Hindlimb muscle (tissue), 1 donor: ENCODE measurements at places on chromosomes 3 and 15.

GRCh38 chr3:3134750-3135448 is 8.2 kb downstream of the TRNT1 start:
- DNase-seq = no peak

- DNase-seq = no peak
These were observed 6.7 kb downstream of the RFT1 start for GRCh38 chr3:53123510-53123909.

DNA sequence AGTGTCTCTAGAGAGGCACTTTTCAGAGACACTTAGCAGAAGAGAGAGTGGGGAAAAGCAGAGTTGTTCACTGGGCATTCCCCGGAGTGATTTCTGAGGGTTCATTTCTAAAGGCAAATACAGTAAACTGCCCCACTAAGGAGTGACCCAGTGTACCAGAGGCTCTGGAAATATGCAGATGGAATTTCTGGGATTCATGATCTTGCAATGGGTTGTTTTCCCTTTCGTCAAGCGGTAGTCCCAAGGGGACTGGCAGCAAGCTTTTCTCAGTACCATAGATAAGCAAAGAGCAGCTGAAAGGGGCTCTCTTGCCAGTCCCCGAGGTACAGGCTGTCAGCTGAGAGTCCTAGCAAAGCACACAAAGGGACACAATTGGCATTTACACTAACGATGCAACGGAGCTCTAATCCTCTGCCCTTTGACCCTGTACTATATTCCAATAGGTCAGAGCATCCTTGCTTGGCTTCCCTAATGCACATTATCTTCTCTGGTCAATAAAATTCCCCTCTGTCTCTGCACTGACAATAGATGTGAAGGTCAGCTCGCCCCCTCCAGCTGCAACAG is 155.6 kb downstream of the SEMA6D start:
- no peak for DNase-seq

DNA sequence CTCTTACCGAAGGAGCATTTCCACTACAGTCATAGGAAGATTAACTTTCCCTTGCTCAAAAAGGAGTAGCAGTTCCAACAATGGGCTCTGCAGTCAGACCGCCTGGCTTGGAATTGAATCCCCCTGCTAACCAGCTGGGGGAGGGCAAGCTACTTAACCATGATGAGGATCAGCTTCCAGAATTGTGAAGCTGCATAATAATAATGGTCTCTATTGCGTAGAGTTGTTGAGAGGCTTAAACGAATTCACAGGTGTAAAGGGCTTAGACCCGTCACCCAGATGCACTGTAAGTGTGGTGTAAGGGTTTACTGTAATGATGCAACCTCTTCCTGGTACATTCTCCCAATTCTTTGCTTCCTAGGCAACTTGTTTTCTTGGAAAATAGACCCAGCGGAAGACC is 185.2 kb upstream of the RGMA start:
- DNase-seq = no peak

DNA sequence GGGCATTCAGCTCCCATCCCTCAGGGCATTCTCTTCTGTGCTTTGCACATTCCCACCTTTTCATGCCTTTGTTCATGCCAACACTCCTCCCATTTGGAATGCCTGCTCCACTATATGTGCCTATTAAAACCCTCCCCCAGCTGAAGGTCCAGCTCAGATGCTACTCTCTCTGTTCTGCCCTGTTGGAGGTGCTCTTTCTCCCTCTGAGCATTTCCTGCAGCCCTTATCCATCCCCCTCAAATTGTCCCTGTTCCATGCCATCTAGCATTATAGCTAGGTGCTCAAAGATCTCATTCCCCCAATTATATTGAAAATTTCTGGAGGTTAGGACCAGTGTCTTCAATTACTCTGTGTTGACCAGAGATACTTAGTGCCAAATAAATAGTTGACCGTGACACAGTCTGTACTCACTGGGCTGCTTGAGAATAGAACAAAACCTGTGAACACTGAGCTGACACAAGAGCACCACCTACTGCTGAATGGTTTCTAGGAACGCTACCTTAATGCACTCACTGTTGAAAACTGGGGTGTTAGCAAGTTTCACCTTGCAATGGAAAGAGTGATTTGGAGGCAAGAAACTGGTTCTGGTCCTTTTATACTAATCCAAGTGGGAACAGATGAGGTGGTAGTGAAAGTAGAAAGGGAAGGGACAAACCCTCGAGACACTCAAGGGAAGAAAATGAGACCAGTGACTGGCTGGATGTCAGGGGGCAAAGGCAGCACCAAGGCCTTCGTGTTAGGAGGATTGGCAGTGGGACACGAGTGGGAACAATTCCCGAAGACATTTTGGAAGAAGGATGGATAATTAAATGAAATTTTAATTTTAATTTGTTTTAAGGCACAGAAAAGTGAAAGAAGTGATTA is 289.8 kb upstream of the ROPN1 start:
- no peak for DNase-seq

DNA sequence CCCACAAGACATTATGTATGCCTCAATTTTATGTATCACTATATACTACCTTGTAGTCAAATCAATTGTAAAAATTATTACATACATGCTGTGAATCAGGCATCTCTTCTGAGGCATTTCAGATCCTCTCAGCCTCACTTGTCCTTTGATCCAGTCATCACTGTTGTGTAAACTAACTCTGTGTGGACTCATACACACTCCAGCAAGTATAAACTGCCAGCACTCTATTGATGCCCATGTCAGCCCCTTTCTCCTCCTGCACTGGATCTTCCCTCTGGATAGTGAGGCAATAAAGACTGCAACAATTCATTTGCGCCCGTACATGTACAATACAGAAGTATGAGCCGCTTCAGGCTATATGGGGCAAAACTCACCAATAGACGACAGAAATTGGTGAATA is 364.7 kb upstream of the TGFBR2 start:
- no peak for DNase-seq

DNA sequence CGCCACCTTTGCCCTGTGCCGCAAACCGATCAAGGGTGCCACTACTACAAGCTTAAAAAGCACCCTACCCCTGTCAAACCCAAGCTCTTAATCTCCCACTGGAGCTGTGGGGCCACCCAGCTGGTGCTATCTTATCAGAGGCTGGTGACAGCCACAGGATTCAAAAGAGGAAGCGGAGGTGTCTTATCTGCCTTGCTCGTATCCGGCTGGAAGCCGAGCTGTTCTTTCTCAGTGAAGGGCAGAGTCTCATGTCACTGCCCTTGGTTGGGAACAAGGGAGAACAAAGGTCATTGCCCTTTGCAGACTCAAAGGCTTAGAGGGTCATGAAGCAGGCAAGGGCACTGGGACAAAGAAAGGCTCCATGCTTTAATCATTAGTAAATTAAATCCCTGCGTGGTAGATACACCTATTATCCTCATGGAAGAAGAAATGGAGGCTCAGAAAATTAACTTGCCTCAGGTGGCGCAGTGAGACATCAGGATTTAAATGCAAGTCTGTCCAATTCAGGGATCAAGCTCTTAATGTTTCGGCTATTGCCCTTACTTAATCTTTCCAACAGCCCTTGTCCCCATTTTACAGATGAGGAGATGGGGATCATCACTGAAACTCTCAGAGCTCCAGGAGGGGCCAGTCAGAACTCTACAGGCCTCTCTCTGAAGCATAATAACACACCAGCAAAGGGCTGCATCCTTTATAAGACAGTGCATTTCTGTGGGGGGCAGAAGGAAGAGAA is 360.0 kb upstream of the PROK2 start:
- DNase-seq = no peak

DNA sequence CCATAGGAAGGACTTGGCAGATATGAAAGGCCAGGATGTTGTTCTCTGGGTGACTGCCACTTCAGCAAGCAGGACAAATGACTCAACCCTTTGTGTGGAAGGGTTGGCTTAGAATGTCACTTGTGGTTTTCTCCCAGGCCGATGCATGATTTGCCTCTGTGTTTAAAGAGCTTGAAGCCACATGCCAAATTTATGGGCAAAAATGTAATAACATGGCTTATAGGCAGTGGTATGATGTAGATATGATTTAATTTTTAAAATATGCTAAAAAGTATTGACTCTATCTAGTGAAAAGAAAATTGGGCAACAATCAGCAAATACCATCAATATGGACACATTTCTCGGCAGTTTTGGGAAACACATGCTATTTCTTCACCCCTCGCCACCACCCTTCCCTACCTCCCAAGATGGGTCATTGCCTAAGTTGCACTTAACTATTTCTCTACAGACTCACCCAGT is 114.6 kb downstream of the CYP19A1 start:
- DNase-seq = no peak

GRCh38 chr3:129441782-129442181 is 1.8 kb downstream of the IFT122 start:
- DNase-seq = peak; percentile 50

DNA sequence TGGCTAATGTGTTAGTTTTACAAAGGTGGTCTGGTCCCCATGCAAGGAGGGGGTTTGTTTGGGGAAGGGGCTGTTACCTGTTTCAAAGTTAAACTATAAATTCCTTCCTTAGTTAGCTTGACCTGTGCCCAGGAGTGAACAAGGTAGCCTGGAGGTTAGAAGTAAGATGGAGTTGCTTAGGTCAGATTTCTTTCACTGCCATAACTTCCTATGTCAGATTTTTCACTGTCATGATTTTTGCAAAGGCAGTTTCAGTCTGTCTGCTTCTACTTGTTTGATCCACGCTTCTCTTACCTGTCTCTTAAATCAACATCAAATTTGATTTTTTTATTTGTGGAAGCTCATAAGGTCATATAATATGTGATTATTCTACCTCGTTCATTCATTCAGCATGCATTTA is 28.6 kb downstream of the STARD9 start:
- no peak for DNase-seq

GRCh38 chr15:73570355-73571032 is 62.7 kb downstream of the NPTN start:
- DNase-seq = no peak

DNA sequence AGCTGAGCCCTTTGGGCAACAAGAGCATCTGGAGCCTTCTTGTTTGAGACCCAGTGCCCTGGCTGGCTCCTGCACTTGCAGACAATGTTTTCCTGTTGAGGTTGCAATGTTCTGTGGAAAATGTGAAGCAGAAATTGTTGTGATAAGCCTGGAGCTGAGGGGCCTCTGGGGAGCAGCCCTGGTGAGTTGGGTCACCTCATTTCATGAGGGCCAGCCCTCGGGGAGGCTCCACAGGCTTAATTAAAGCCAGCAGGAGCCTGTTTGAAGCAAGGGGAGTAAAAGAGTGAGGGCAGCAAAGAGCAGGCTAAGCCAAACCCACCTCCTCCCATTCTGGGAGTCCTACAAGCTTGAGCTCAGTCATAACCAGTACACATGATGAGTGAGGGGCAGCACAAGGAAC is 154.3 kb downstream of the ALDH1A2 start:
- no peak for DNase-seq

GRCh38 chr15:40046721-40047414 is 7.9 kb upstream of the SRP14 start:
- DNase-seq = no peak
